ENCODE measurements at places on chromosomes 6 and 20. TPM values are rescaled to one million over a fixed set of nuclear protein-coding genes. Genes with fewer than 3 reads are reported as not detected.

- no peak overlapping the region for H3K27ac ChIP-seq
- no peaks in the 10 kb centered on the region for H3K4me1 ChIP-seq
- H3K4me3 ChIP-seq: no peak overlapping the region
Observed at GRCh38 chr6:115485400-115485799, 575.3 kb downstream of the FRK start.

DNA sequence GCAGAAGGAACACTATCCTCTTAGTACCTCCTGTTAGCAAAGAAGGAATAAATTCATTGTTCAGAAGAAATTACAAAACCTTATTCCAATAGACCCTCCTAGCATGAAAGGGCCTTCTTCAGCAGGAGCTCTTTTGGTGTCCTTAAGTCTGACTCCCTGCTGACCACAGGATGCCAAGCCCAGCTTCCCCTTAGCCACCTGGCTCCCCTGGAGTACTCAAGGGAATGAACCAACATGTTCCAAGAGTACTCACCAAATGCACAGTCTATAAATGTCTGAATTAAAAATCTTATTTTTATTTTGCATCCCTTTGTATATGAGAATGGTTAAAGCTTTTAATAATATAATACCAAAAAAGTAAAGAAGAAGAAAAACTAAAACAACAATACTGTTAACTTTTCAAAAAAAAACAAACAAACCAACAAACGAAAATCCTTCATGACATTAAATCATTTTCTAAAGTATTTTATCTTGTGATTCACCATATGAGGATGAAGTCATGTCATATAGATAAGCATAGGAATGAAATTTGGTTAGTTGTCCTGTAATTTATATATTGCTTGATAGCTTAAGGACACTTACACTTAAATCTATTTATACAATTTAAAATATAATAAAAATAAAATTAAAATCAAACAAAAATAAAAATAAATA lies 1355.1 kb downstream of the HACE1 start:
- H3K4me1 ChIP-seq: no peaks in the 10 kb centered on the region
- H3K4me3 ChIP-seq: no peak overlapping the region
- no peak overlapping the region for H3K27ac ChIP-seq
- no peaks in the 10 kb centered on the region for H3K36me3 ChIP-seq
- no peaks in the 10 kb centered on the region for H3K27me3 ChIP-seq
- no peak for DNase-seq

- peak overlapping the region; percentile 58 for H3K4me3 ChIP-seq
- no peak for DNase-seq
- no peaks in the 10 kb centered on the region for H3K4me1 ChIP-seq
- H3K36me3 ChIP-seq: no peaks in the 10 kb centered on the region
Observed at GRCh38 chr6:24908650-24909035, 27.1 kb downstream of the RIPOR2 start.

- H3K4me1 ChIP-seq: no peaks in the 10 kb centered on the region
- no peak for DNase-seq
- no peaks in the 10 kb centered on the region for H3K36me3 ChIP-seq
Observed at GRCh38 chr6:77415706-77416105, 47.6 kb downstream of the HTR1B start.

The BMP2 gene
- total RNA-seq: 8.9 TPM

All from right atrium auricular region (tissue), 2 donors.